ENCODE measurements at places on chromosomes 5 and 9.

GRCh38 chr9:71515626-71516025 lies 252.7 kb downstream of the CEMIP2 start:
- DNase-seq: no peak

DNA sequence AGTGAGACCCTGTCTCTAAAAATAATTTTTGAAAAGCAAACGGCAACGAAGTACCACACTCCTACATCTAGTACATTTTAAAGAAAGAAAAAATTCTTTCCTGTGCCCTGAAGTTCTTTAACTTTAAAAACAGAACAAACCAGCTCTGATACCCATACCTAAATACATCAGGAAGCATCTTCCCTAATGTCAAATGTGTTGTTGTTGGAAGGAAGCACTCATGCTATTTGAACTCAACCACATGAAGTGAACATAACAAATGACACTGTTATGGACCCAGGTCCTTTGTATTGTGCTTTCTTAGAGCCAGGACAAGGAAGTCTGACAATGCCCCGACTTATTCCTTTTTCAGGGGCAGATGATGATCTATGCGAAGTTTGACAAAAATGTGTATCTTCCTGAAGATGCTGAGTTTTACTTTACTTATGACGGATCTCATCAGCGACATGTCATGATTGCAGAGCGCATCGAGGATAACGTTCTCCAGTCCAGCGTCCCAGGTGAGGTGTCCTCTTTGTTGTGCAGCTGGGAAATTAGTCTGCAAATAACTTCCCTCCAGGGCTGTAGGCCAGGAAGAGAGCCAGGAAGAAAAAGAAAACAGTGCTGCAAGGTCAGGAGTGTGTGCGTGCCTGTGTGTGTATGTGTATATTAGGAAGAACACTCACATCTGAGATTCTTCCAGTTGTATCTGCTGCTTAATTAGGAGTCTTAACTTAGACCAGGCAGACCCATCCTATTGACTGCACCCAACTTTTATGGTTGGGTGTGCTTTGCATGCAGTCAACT lies 123.7 kb downstream of the ARHGEF28 start:
- DNase-seq: no peak

DNA sequence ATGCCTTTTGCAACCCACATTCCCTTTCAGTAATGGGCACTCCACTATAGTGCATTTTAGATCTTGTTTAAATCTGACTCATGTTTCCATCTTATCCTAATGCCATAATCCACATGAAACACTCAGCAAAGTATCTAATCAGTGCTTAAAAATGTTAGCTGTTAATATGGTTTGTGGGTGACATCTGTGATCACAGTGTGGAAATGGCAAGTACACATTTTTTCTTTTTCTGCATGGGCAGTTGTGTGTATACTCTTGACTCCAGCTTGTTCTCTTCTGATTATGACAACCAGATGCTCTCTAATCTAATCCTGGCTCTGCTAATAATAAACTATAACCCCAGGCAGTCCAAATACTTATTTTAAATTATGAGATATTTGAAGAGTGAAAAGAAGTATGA lies 103.3 kb downstream of the EDIL3 start:
- no peak for DNase-seq

- no peak for DNase-seq
These were observed 265.0 kb upstream of the FAM174A start for GRCh38 chr5:100270023-100270771.

DNA sequence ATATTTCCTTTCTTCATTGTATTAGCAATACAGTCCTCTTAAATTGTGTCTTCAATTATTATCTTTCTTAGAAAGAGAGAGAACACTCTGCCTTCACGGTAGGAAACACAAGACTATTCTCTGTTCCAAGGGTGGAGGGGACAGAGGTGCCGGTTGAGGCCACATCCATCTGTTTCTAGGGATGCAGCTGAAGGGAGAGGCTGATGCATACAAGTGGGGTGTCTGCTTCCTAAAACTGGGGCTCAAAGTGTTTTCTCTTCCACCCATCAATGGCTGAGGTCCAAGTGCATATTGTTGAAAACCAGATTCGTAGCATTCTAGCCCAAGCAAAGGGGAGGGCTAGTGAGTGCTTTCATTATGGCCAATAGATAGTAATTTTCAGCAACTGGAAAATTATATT lies 9.5 kb downstream of the IRX2 start:
- DNase-seq: no peak

DNA sequence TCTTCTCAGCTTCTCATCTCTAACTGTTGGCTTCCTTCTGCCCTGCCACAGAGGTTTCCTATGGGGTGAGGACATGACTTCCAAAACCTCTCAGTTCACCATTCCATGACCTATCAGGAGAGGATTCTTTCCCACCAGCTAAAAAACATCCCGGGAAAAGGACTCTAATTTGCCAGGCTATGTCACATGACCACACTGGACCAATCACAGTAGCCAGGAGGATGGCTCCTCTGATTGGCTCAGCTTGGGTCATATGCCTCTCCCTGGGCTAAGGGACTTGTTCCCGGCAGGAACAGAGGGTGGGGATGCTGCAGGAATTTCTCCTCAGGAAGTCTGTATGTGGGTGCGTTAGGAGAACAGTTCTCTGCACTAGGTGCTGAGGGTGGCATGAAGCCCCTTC lies 40.3 kb upstream of the XPA start:
- DNase-seq: no peak

DNA sequence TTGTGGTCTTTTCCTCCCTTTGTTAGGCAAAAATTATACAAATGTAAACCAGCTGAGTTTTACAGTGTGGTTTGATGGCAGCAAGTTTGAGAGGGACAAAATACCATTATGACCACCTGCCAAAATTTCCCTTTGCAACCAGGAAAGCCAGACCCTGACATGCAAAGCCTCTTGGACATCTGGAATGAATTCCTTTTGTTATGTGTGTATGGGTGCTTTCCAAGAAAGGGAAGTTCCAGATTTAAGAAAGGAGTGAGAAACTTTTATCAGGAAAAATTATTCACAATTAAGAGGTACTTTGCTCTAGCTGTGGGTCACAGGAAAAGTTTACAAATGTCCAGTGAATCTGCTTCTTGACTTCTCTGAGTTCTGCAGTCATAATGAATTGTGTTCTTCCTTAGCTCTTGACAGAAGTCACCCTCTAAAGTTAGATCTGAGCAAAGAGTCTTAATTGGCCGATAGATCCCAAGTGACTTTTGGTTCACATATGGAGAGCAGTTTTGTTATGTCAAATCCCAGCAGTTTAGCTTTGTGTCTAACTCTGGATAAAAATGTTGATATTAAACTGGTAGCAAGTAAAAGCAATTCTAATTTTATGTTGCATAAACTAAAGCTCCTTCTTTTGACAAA lies 295.9 kb upstream of the ZNF608 start:
- no peak for DNase-seq

- no peak for DNase-seq
These were observed 25.4 kb downstream of the GPR21 start for GRCh38 chr9:123058834-123059233.

- DNase-seq: no peak
These were observed 118.3 kb downstream of the SLC1A3 start for GRCh38 chr5:36724467-36725332.

- DNase-seq: no peak
These were observed 29.1 kb upstream of the TCF7 start for GRCh38 chr5:134085411-134085810.

- no peak for DNase-seq
These were observed 164.5 kb upstream of the RGS7BP start for GRCh38 chr5:64341340-64341739.

DNA sequence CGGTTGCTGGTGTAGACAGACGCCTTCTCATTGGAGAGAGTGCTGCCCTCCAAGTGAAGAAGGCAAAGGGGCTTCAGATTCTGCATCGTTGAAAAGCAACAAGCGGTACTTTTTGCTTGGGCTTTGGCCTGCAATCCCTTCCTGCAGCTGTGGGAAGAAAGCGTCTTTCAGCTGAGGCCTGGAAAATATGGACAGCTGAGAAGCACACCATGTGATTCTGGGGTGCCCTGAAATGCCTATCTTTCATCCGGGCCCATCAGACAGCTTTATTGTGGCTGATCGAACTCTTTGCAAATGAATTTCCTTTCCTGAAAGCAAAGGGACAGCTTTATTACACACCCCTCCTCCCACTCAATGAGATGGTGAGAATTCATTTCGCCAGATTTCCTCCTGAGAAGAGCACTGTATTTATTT lies 74.0 kb downstream of the NSG2 start:
- no peak for DNase-seq

- DNase-seq: no peak
These were observed 24.5 kb upstream of the UBE2QL1 start for GRCh38 chr5:6424110-6424659.

GRCh38 chr5:128350705-128351104 lies 187.3 kb downstream of the FBN2 start:
- DNase-seq: no peak

GRCh38 chr9:134370638-134371037 lies 44.4 kb downstream of the RXRA start:
- DNase-seq: no peak

DNA sequence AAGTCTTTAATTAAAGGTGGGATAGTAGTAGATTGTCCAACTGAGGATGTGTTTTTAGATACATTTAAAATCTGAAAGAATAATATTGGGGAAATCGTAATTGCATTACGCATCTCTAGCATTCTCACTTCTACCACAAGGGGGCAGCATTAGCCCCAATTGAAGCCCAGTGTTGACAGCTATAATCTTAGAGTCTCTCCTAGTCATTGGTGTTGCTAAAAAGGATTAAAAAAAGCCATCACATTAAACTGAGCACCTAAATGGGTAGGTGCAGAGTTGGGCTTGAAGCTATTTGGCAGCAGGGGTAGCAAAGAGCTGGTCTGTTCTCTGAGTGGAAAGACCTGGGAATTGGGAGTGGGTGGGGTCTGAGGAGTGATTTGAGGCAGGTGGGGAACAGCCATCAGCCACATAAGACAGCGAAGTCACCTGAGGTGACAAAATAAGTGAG lies 177.2 kb downstream of the OSTF1 start:
- DNase-seq: peak; percentile 14

DNA sequence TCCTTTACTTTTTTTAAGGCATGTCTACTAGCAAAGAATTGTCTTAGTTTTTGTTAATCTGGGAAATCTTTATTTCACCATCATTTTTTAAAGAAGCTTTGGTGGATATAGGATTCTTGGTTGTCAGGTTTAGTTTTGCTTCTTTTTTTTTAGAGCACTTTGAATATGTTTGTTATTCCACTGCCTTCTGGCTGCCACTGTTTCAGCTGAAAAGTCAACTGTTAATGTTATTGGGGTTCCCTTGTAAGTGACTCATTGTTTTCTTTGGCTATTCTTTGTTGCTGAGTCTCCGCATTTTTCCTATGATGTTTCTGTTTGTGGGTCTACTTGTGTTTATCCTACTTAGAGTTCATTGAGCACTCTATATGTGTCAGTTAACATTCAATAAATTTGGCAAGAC lies 44.4 kb downstream of the PHAX start:
- DNase-seq: no peak

DNA sequence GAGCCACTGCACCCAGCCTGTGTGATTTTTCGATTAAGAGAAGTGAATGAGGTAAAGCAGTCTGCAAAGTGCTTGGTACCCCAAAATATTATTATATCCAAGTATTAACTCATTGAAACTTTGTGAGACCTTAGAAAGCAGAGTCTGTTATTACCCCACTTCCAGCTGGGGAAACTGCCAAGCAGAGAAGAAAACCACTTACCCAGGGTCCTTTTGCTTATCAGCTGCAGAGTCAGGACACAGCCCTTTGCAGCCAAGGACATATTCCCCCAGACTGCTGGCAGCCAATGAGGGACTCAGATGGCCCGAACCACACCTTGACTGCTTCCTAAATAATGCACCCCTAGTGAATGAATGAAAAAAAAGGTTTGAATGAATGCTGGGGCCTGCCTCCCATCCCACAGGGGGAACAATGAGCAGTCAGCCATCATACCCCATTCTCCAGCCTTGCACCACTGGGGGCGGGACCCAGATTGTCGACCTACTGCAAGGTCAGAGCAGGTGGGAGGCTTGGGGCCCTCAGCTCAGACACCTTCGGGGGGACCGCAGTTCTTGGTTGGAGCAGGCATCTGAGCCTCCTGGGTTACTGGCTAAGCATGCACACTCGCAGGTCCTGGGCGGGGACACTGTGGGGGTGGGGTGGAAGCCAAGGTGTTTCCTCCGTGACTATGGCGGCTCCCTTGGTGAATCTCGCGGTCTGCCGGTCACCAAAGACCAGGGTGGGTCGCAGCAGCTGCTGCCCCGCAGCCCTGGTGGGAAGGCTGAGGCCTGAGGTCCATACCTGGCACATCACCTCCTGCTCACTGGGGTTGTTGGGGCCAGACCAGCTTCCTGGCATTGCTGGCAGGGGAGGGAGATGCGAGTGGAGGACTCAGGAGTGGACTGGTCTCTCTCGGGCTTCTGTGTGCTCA lies 29.7 kb downstream of the PRRT1B start:
- no peak for DNase-seq

DNA sequence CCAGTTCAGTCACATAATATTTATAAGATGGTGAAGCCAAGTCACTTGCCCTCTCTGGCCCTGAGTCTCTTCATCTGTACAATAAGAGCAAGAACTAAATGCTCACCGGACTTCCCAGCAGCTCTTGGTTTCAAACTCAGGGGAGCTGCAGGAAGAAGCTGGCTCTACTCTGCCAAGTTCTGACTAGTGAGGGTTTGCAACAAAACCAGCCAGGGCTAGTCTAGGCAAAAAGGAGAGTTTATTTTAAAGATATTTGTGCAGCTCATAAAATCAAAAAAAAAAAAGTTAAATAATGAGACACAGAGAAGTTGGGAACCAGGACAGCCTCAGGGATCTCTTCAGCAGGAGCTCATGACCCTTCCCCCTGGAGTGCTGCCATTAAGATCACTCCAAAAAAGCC lies 107.3 kb downstream of the DOCK2 start:
- DNase-seq: no peak

Data from HS-27A (cell line).